Stimulated activated CD8-positive, alpha-beta memory T cell treated with anti-CD3 and anti-CD28 coated beads, Interleukin-7, amount 100 ng/mL, for 4 hours (primary cell): ENCODE measurements at places on chromosomes 6 and 20.

DNA sequence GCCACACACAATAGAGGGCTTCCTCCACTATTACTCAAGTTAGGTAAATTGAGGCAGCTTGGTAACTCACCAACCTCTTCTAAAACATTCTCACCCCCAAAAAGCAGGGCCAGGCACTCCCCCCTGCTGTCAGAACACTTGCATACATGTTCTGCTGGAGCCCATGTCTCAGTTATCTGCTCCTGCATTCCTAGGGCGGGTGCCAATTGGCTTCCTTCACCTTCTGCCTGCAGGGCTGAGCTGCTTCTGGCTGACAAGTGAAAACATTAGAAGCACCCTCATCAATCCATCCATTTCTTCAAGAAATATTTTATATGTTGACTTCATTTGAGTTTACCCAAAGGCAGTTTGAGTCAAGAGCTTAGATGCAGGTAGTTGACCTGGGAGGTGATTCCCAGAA, 4.5 kb upstream of the ENTPD6 start:
- no peak for DNase-seq

- no peak for DNase-seq
Measured at GRCh38 chr6:33175436-33176069, 16.7 kb downstream of the COL11A2 start.

- DNase-seq, result no peak
Measured at GRCh38 chr6:158445426-158446085, 114.3 kb upstream of the TMEM181 start.

DNA sequence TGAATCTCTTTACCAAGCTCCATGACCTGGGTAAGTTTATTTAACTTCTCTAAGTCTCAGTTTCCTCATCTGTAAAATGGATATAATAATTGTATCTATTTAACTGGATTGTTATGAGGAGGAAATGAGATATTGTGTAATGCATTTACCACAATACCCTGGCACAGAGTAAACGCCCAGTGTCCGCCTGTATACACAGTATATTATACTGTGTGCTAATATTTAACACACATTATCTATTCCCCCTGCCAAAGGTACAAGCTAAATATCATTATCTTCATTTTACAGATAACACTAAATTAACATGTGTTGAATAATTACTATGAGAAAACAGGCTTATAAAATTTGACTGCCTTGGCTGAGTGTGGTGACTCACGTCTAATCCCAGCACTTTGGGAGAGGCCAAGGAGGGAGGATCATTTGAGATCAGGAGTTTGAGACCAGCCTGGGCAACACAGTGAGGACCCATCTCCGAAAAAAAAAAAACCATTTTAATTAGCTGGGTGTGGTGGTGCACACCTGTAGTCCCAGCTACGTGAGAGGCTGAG, 38.7 kb upstream of the TNFRSF21 start:
- no peak for DNase-seq

DNA sequence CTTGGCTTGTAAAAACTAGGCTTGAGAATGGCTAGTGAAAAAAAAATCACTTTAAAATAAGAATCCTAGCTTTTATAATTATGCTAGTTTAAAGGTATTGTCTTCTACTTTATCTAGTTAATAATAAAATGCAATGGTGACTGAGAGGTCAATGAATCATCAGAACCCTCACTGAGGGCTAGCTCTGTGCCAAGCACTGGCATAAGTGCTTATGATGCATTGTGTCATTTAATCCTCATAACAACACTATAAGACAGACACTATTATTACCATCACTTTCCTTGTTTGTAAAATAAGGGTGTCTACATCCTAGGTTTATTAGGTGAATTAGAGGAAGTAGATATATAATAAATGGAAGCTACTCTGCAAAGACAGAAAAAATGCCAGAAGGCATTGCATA, 144.3 kb downstream of the F13A1 start:
- DNase-seq, result no peak

GRCh38 chr6:40152701-40153436, 218.6 kb upstream of the MOCS1 start:
- DNase-seq, result no peak

DNA sequence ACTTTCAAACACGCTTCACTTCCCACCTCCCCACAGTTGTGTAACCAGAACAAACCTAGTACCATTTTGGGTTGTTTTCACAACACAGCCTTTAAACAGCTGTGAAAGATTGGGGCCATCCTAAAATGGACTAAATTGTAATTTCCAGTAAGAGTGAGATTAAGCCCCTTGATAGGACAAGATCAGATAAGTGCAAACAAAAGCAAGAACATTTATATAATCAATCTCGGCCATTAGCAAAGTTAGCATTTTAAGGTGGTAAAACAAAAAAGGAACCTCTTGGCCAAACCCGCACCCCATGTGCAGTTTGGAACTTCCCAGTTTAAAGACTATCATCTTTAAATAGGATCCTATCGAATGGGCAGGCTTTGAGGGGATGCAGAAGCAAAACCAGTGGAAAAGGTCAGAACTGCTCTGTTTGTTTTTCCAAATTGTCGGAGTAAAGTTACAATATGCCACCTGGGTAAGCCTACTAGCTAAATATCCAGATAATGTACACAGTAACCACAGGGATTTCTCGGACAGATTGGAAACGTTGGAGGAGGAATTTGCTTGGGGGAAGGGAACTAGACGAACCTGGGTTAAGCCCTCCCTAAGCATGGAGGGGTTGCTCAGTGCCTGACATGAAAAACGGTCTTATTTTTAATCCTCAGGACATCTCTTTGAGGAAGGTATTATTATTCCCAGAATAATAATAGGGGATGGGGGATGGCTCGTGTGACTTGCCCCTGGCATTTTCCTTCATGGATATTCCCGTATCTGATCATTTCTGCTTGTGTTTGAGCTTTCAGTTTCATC, 159.8 kb upstream of the SALL4 start:
- DNase-seq, result no peak
